ENCODE measurements at places on chromosomes 1 and 21.

- no peak for DNase-seq
Measured at GRCh38 chr1:228828151-228828550, 92.9 kb downstream of the RHOU start.

- no peak for DNase-seq
Measured at GRCh38 chr1:153793973-153794615, 18.9 kb downstream of the SLC27A3 start.

DNA sequence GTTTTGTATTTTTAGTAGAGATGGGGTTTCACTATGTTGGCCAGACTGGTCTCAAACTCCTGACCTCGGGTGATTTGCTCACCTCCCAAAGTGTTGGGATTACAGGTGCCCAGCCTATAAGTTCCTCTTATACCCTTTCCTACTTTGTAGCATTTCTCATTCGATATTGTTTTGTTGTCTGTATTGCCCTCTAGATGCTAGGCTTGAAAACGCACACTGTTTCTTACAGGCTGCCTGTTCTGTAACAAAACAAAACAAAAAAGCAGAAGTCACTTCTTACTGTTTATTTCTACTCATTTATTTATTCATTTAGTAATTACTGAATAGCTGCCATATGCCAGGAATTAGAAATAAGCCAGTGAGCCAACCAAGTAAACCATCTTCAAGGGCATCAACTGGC is 136.9 kb upstream of the BMP8A start:
- DNase-seq = no peak

- DNase-seq = no peak
Measured at GRCh38 chr1:88922214-88922613, 30.8 kb upstream of the GTF2B start.

GRCh38 chr1:1537626-1538250 is 2.7 kb downstream of the TMEM240 start:
- DNase-seq = no peak

DNA sequence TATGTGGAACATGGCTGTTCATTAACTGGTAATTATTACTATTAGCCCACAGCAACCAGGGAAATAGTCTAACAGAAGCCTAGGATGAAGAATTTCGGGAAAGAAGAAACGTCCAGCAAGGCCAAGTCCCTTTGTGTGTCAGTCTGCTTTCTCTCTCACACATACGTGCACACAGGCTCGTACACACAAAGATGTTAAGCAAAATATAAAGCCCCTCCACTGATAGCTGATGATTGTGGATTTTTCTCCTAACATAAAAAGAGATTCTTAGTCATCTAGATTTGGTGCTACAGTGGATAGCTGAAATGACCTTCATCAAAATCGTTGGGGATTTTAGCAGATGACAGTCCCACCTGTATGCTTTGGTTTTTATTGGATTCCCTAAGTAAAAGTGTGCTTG is 42.1 kb upstream of the A3GALT2 start:
- no peak for DNase-seq

- DNase-seq = no peak
Measured at GRCh38 chr1:115757856-115758255, 10.7 kb downstream of the CASQ2 start.

DNA sequence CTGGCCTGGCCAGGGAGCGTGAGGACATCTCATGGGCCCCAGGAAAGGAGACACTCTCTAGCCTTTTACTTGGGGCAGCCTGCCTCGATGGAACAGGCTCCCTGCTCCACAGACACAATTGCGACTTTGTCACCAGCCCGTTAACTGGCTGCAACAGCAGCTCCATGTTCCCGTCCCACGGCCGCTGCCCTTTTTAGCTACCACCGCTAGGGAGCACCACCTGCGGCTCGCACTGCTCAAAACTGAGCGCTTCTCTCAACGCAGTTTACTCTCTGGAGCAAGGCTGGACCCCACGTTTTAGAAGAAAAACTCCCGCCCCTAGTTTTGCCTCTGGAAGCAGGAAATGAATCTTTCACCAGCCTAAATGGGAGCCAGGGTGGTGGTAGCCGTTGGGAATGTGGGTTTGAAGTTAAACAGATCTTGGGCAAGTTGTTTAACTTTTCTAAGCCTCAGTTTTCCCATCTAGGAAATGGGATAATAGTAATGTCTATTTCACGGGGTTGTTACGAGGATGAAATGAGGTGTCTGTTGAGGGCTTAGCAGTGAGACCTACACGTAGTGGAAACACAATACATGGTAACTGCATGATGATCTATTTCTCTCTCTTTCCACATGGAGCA is 3.5 kb upstream of the LRRC38 start:
- no peak for DNase-seq

GRCh38 chr1:217275655-217276398 is 355.1 kb downstream of the GPATCH2 start:
- DNase-seq = no peak

DNA sequence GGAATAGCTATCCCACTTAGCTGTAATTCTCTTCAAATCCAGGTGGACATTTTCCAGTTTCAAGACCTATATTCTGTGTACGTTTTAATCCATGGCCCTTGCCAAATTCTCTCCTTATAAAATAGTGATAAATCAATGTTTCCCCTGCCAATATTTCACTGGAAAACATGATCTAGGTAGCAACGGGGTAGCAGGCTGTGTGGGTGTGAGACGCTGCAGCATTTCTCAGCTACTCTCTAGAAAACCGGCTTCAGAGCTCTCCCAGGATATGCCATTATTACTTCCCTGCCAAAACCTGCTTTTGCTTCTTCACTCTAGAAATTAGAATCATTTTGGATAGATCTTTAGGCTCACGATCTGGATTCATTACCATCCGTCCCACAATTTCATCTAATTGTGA is 82.1 kb upstream of the SIPA1L2 start:
- no peak for DNase-seq

GRCh38 chr1:110205156-110205555 is 5.0 kb upstream of the KCNC4 start:
- no peak for DNase-seq

- DNase-seq = no peak
Measured at GRCh38 chr21:14677639-14678179, 131.6 kb upstream of the SAMSN1 start.

GRCh38 chr1:8560035-8560434 is 242.1 kb downstream of the SLC45A1 start:
- no peak for DNase-seq

GRCh38 chr1:116878804-116879477 is 30.8 kb upstream of the PTGFRN start:
- peak; percentile 94 for DNase-seq

DNA sequence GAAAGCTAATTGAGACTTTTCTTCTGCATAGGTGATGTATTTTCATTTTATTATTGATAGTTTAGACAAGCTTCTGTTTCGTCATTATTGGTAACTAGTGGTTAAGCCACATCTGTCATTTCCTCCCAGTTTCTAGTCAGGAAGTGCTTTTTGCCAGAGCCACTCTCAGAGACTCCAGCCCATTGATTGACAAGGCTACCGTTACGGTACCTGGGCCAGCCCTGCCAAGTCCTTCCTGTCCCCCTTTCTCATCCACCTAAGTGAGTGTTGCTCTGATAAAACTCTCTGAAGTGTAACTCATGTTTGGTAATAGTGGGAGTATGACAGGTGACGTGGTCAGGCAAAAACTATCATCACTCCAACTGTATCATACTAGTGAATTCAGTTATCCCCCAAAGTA is 29.6 kb upstream of the AGL start:
- no peak for DNase-seq

- DNase-seq = peak; percentile 57
Measured at GRCh38 chr1:20376880-20377494, 86.3 kb downstream of the VWA5B1 start.

- DNase-seq = no peak
Measured at GRCh38 chr1:192966073-192966472, 93.1 kb downstream of the UCHL5 start.

DNA sequence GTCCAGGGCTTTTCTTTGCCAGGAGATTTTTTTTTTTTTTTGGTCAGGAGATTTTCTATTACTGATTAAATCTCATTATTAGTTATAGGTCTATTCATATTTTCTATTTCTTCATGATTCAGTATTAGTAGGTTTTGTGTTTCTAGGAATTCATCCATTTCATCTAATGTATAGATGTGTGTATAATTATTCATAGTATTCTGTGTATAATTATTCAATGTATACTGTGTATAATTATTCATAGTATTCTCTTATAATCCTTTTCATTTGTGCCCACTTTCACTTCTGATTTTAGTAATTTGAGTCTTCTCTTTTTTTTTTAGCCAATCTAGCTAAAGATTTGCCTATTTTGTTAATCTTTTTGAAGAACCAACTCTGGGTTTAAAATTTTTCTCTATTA is 12.3 kb upstream of the PNRC2 start:
- DNase-seq = no peak

DNA sequence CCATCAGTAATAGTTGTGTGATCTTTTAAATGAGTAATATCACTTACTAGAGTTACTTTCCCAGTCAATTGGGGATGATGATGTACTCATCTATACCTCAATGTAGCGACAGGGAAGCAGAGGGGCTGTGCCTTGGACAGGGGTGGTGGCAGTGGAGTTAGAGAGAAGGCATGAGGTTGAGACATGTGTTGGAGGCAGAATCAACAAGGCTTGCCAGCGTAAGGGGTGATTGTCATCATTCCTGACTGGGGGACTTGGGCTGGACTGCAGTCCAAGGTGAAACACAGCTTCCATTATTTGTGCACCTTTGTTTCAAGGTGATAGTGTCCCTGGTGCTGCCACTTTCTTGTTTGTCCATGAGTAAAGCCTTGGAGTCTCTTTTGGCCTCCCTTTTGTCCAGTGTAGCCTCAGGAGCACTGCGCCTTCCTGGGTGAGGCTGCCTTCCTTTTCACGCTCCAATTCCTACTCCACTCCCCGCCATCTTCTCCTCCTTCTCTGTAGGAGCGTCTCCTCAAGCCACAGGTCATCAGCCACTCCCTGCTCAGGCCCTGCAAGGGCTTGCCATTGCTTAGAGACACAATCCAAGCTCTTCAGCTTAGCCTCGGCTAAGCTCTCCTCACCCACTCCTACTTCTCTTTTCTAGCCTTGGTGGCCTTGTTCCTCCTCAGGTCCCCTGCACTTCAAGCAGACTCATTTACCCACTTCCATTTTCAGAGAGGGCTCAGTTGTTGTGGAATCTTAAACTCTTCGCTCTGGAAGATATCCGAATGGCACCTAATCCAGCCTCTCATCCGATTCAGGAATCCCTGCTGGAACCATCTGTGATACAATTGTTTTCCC is 77.6 kb upstream of the CD34 start:
- DNase-seq = no peak

GRCh38 chr1:40039245-40039756 is 1.2 kb upstream of the CAP1 start:
- DNase-seq = peak; percentile 35

- DNase-seq = no peak
Measured at GRCh38 chr1:7315946-7316345, 455.1 kb upstream of the VAMP3 start.
